ENCODE measurements at places on chromosomes 5 and 9.

GRCh38 chr9:68704814-68705530, at the start of gene PIP5K1B:
Gene PIP5K1B (plus strand): TSS chr9:68705240. CDS start chr9:68822615, 117,375 bp downstream.
- DNase-seq, result peak; percentile 60

DNA sequence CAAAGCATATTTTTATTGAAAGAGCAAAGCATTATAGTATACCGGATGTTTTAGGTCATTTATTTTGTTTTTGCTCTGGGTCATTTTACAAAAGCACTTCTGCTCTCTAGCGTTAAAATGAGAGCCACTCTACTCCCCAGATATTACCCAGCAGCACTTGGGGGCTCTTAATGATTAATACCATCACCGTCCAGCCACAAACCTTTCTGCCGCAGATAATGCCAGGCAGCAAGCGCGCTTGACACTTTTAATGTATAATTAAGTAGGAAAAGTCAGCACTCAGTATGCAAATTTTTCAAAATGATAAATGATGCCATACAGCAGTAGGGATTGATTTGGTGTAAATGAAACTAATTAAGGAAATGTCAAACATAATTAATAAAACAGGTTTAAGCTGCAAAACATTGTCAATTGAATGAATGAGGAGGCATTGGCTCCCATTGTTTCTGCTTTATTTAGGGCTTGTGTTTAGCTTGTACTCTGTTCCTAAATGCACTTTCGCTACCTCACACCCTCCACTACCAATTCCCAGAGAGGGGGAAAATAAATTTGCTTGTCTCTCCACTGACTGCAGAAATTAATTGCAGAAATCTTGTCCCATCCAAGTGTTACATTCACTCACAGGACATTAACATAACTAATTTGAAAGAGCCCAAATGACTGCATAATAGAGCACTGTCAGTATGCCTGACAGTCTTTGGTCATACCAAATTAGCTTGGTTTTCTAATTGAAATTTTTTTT, 358.8 kb upstream of the ARRDC3 start:
- DNase-seq, result no peak

- no peak for DNase-seq
These were observed 46.1 kb downstream of the ERAP1 start for GRCh38 chr5:96761618-96762017.

DNA sequence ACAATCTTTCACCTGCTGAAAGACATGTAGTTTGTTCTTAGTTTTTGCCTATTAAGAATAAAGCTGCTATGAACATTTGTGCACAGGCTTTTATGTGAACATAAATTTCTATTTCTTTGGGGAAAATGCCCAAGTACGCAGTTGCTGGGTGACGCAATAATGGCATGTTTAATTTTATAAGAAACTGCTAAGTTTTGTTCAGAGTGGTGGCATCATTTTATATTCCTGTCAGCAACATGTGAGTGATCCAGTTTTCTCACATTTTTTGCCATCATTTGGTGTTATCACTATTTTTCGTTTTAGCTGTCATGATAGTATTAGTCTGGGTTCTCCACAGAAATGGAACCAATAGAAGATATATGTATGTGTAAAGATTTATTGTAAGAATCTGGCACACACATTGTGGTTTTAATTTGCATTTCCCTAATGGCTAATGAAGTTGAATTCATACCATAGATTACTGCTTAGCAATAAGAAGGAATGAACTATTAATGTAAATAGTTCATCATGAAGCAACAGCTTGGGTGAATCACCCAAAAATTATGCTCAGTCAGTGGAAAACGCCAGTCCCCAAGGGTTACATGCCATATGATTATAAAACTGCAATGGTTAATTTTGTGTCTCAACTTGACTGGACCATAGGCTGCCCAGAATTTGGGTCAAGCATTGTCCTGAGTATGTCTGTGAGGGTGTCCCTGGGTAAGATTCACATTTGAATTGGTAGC, 358.6 kb downstream of the MSX2 start:
- no peak for DNase-seq

- no peak for DNase-seq
These were observed 410.2 kb downstream of the PSAT1 start for GRCh38 chr9:78707080-78707479.

GRCh38 chr9:16121601-16122286, 568.9 kb downstream of the CCDC171 start:
- no peak for DNase-seq

All from NCI-H2029 (cell line).